M059J (cell line): ENCODE measurements at places on chromosomes 3 and 15. TPM values are rescaled to one million over a fixed set of nuclear protein-coding genes. Genes with fewer than 3 reads are reported as not detected.

DNA sequence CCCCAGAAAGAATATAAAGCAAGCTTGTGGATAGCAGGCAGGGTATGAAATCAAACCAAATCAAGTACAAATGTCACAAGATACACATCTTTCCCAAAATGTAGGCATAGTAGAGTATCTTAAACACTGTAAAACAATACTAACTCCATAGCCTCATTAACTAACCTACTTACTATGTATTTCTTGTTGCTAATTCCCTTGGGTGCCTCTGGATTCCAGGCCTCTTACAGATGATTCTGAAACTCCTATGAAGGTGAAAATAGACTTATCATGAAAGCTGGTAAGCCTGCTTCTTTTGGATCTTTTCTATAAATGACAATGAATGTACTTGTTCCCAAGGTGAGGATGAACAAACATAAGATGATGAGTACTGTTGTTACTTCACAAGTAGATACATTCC, 93.8 kb downstream of the FRMD5 start:
- no peak for DNase-seq

DNA sequence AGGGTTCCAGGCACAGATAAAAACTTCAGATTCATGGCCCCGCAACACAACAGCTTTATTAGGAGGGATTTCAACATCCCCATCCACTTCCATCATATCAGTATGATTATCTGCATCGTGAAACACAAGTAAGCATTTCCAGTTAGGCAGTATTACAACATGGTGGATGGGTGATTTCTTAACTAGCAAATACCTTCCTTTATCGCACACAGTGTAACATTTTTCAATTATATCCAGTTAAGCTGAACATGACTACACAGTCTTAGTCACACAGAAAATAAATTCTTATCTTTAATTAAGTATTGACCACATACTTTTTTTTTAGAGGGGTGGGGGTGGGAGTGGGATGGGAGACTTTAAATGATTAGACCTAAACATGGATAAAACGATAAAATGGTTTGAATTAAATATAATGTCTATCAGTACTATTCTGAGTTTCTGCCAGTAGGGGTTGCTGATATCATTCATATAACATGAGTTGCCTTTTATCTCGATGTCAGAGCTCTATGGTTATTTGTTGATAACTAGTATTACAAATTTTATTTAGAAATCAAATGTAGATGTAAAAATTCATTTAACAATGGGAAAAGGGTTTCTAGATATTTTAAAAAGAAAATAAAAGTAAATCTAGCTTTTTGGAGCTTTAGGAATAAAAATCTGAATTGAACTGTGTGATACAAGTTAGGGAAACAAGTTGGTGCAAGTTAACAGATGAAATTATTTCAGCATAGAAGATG, 146.6 kb downstream of the TBL1XR1 start:
- peak; percentile 62 for DNase-seq

- DNase-seq = no peak
Measured at GRCh38 chr3:119551598-119551997, 7.8 kb downstream of the CD80 start.

GRCh38 chr3:85790445-85791030, 831.7 kb downstream of the CADM2 start:
- DNase-seq = no peak

DNA sequence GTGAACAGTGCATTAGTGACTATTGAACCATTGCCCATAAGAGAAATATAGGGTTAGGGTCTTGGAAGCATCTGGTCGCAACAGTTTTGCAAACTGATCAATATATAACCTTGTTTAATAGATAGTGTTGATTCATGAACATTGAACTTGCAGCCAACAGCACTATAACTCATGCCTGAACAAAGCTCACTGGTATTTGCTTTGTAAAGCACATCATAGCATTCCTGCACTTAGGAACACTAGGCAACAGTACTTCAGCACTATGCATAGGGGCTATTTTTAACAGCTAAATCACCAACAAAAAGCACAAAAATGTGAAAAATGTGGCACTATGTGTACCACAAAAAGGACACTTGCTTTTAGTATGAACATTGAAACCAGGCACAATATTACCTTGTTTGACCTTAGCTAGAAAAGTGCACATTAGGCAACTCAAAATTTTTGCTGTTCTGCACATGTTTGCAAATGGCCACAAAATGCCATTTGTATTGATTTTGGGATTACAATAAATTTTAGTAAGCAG, 68.0 kb downstream of the OXNAD1 start:
- DNase-seq = peak; percentile 19

- peak; percentile 76 for DNase-seq
Measured at GRCh38 chr3:104887069-104887468, 479.6 kb upstream of the ALCAM start.

DNA sequence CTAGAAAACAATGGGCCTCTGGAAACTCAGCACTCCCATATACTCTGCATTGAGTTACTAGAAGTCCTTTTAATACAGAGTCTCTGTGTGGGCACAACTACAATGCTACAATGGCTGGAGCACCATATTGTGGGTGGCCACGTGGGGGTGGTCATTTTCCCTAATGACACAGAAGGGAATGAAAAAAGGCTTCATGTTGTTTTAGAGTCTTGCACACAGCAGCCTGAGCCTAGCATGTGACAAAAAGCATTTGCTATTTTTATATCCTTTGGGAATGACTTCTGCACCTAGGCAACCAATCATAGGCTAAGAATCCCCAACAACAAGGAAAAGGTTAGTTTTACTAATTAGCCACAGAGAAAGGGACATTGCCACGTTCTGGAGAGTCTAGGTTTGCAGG, 120.6 kb downstream of the PPM1L start:
- no peak for DNase-seq

- DNase-seq = no peak
Measured at GRCh38 chr3:133762539-133762938, 16.3 kb downstream of the TF start.

DNA sequence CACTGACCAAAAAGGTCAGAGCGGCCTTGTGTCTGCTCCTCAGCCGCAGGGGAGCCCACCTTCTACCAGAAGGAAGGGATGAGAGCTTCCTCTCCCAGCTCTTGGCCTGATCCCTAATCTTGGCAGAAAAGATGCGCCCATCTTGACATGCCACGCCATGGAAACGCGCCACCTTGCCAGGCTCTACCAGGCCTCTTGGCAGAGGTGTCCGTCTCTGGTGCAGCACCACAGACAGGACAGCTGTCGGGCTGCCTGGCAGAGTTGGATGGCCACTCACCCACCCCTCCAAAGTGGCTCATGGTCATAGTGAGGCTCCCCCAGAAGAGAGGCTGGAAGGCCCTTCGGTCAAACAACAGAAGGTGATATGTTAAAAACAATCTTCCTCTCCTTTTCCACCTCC, 105.2 kb downstream of the LIPC start:
- no peak for DNase-seq

GRCh38 chr3:16369276-16369675, 104.3 kb downstream of the OXNAD1 start:
- peak; percentile 31 for DNase-seq

Gene GALK2
- 29.4 and 46.4 TPM in 2 replicates for total RNA-seq
